Mammary epithelial cell (primary cell): ENCODE measurements at places on chromosomes 1 and 21. TPM values are rescaled to one million over a fixed set of nuclear protein-coding genes. Genes with fewer than 3 reads are reported as not detected.

DNA sequence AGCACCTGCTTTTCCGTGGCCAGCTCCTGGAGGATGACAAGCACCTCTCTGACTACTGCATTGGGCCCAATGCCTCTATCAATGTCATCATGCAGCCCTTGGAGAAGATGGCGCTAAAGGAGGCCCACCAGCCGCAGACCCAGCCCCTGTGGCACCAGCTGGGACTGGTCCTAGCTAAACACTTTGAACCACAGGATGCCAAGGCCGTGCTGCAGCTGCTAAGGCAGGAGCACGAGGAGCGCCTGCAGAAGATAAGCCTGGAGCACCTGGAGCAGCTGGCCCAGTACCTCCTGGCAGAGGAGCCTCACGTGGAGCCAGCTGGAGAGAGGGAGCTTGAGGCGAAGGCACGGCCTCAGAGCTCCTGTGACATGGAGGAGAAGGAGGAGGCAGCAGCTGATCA, 413 bp downstream of the UBL4B start:
- no peak for DNase-seq

Gene TRAF3IP3
- not detected for total RNA-seq

Gene ASAP3
- 20.1 and 22.0 TPM in 2 replicates for total RNA-seq

DNA sequence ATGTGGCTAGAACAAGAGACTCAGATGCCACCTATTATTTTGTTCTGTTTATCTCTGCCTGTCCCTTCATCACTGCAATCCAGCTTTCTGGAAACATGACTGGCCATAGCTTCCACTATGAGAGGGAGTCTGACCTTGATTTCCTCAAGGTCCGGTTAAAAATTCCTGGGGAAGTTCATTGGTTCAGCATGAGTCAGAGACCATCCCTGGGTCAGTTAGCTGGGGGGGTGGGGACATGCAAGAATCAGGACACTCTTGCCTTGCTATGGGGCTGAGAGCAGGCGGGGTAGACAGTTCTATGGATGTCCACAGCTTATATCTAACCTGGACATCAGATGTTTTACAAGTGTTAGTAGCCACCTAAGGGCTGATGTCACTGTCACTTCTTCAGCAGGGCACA, 81.1 kb downstream of the TENT5C start:
- DNase-seq = no peak

Gene NLRP3
- 3.0 TPM for total RNA-seq

Gene SPRR5
- total RNA-seq = 0.43 and 0.78 TPM in 2 replicates

DNA sequence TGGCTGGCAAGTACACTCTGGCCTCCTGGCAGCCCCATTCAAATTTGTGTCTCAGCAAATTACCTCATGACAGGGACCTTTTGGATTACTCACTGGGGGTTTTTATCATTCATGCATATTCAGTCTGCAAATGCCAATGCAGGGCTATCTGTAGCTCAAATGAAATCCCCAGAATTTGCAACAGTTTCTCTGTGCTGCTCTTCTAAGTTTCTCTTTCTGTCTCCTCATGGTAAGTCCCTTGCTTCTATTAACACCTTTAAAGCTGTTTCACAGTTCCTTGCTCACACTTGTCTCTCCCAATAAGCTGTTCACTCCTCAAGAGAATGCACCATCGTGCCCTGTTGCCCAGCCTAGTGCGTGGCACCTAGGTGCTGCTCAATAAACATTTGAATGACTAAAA, 3.3 kb upstream of the FAM78B start:
- DNase-seq = peak; percentile 44

Gene AGO3
- 19.8 TPM for total RNA-seq

DNA sequence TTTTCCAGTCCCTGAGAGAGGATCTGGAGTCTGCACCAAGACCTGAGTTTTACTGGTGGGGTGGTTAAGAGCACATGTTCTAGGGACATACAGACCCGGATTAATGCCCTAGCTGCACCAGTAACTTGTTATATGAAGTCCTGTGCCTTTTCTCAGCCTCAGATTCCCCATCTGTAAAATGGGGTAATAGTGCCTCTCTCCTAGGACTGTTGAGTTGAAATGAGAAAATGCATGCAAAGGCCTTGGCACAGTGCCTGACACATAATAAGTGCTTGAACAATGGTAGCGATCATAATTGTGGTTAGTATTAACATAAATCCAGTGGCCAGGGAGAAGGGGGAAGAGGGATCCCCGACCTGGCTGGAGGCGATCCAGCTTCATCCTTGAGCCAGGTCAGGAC, 12.3 kb downstream of the AHDC1 start:
- no peak for DNase-seq

Gene C1orf21
- 34.8 and 35.4 TPM in 2 replicates for total RNA-seq

DNA sequence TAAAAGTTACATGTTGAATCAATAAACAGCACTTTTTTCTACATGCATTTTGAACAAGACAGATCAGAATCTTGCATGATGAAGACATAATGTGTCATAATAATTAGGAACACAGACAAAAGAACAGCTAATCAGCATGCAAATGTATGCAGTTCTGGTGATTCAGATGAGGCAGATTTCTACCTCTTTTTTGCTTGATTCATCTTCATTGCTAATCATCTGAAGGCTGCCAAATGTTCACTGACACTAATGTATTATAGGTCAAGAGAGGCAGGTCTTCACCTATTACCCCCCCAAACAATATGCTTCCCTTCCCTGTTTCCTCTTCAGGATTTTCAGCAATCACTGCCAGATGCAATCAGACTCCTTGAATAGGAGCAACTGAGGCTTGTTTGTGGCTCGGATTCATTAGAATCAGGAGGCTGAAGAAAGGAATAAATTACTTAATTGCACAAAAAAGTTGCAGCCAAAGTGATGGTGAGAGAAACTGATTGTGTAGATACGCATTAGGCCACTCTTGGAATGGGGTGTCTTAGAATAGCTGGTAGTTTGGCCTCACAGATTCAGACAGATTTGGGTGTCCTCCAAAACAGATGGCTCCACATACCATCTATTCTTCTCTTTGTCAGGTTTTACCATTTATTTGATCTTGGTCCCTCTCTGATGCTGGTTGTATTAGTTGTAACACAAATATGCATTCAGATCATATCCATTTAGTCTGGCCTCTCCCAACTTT, 275.4 kb downstream of the RPS6KC1 start:
- DNase-seq = no peak

DNA sequence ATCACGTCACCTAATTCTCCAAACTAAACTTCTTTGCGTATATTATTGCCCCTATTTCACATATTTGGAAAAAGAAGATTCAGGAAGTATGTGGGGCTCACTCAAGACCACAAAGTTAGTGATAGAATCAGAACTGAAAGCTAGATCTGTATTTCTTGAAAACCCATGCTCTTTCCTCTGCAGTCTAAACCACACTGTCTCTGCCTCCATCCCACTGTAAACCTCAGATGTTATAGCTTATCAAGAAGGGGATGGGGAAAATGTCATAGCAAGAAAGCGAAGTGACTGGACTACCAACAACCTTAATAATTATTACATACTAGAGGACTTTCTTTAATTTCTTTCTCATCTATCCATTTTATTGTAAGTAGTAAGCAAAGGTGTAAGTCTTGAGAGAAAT, 257.7 kb upstream of the SGIP1 start:
- DNase-seq = no peak

Gene FCGR3B
- not detected in 2 replicates for total RNA-seq
